ENCODE measurements at places on chromosomes 1 and 21.

GRCh38 chr1:62194651-62195544, at the start of gene L1TD1:
TSS of gene L1TD1 (plus strand) at chr1:62194849. CDS start at chr1:62206629, 11,780 bp downstream.
- DNase-seq, result no peak

GRCh38 chr21:28025111-28025510, 967.6 kb downstream of the LTN1 start:
- no peak for DNase-seq

- DNase-seq, result no peak
Observed at GRCh38 chr1:203058676-203058935, 27.2 kb downstream of the MYOG start.

- no peak for DNase-seq
Observed at GRCh38 chr1:192153276-192153675, 5.0 kb upstream of the RGS18 start.

DNA sequence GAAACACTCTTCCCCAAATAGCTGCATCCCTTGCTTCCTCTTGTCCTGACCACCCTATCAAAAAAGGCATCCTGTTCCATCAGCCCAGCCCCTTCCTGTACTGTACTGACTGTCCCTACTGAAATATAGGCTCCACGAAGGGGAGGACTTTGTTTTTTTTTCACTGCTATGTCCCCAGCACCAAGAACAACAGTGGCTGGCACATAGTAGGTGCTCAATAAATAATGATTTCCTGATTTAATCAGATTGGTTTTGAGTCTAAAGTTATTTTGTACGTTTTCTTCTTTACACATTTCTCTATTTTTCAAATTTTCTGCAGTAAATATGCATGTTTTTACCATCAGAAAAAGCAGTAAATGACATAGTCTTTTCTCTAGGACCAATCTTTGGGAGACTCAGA, 73.9 kb downstream of the CD58 start:
- DNase-seq, result no peak

- no peak for DNase-seq
Observed at GRCh38 chr1:19046972-19047731, 90.7 kb upstream of the IFFO2 start.

- DNase-seq, result no peak
Observed at GRCh38 chr1:229756666-229757065, 130.6 kb downstream of the URB2 start.

DNA sequence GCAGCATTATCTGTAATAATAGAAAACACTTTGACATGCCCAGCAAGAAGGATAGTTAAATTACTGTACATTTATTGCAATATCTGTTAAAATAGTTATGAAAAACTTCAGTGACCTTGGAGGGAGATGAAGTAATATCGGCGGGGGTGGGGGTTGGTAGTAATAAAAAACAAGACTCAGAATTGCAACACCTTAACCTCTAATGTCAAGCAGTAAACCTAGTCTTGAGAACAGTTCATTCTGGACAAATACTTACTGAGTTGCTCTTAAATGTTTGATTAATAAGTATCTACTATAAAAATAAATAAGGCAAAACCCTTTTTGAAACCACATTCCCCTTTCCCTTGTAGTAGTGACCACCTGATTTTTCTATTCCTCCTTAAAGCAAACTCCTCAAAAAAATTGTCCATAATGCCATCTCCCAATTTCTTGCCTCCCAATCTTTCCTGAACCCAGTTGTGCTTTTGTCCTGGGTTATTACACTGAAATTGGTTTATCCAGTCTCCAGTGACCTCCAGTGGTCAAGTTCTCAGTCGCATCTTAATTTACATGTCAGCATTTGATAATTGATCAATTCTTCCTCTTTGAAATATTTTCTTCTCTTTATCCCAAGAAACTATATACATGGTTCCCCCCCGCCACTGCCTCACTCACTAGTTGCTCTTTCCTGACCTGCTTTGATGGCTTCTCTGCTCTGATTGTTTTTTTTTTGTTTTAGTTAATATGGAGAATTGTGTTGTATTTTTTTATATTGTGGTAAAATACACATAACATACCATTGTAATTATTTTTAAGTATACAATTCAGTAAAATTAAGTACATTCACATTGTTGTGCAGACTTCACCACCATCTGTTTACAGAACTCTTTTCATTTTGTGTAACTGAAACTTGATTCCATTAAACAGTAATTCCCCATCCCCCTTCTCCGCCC, 36.8 kb downstream of the RAP1A start:
- no peak for DNase-seq

GRCh38 chr1:202014915-202015661, 4.7 kb downstream of the ELF3 start:
- DNase-seq, result no peak

DNA sequence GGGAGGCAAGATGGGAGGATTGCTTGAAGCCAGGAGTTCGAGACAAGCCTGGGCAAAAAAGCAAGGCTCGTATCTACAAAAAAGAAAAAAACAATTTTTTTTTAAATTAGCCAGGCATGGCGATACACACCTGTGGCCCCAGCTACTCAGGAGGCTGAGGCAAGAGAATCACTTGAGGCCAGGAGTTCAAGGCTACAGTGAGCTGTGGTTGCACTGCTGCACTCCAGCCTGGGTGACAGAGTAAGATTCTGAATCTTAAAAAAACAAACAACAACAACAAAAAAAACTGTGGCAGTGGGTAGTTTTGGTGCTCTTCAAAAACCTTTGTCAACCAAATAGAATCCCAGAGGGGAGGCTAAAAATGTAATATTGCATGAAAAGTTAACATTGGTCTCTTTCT, 734 bp downstream of the PTPN22 start:
- no peak for DNase-seq

DNA sequence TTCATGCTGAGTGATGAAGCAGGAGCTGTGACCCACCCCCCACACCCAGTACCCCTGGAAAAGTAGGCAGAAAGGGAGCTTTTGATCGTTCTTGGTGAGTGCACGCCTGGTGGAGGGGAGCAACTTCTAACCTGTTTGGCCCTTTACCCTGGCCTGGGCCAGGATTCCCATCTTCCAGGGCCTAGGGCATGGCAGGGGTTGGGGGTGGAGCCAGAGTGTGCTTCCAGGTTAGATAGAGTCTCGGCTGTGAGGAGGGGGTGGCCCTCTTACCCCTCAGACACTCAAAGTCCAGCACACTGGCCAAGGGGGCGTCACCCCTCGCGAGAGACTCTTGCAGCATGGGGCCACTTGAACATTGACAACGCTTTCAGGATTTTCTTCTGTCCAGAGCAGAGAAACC, 236.6 kb downstream of the GRIK3 start:
- DNase-seq, result no peak

GRCh38 chr1:37472994-37473393, 1.4 kb upstream of the ZC3H12A start:
- DNase-seq, result no peak

GRCh38 chr1:58652651-58653184, 47.1 kb downstream of the MYSM1 start:
- no peak for DNase-seq

GRCh38 chr1:213728593-213729536, 258.9 kb upstream of the PROX1 start:
- no peak for DNase-seq

- DNase-seq, result no peak
Observed at GRCh38 chr21:40504825-40505224, 342.1 kb downstream of the DSCAM start.

DNA sequence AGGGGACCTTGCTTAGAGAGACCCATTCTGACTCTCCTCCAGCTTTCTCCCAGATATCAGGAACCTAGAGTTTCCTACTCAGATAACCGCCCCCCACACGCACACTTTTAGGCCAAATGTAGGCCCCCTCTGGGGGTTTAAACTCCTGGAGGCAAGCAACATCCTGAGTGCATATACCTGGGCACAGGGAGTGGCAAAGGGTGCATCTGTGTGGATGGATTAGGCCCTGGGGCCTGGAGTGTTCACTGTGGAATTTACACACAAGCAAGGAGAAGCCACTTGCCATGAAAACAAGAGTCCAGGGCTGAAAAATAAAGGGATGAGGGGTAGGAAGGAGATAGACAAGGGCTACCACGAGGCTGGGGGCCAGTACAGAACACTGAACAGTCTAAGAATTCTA, 343.1 kb downstream of the NTNG1 start:
- DNase-seq, result no peak

DNA sequence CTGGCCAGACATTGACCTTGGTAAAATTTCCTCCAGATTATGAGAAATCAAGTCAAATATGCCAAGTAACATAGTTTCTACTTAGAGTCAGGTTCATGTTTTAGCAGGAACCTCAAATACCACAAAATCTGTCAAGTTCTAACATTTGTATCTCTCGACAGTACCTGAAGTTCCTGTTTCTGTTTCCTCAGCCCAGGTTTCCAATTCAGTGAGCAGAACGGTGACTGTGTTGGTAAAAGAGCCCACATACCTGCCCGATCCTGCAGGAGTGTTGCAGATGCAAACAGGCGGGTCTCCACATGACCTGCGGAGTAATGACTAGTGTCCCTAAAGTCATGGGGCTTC, 57.9 kb upstream of the LGALS8 start:
- DNase-seq, result no peak

DNA sequence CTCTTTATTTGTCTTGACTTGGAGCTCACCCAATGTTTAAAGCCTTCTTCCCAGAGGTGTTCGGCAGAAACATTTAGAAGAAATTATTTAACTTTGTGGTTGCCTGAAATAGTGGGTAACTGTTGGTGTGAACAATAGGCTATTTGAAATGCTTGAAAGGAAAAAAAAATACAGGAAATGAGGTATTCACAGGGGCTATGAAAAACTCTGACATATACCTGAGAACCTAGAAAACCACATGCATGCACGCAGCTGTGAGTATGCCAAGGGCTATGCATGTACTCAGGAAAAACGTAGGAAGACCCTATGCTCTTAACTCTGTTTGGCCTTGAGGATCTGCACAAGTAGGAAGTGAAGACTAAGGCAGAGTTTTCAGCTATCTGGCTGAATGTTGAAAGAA, 16.4 kb upstream of the RNF186 start:
- no peak for DNase-seq

GRCh38 chr1:107264007-107264406, 123.2 kb downstream of the NTNG1 start:
- DNase-seq, result no peak

- no peak for DNase-seq
Observed at GRCh38 chr1:246383791-246384190, 123.3 kb downstream of the SMYD3 start.

DNA sequence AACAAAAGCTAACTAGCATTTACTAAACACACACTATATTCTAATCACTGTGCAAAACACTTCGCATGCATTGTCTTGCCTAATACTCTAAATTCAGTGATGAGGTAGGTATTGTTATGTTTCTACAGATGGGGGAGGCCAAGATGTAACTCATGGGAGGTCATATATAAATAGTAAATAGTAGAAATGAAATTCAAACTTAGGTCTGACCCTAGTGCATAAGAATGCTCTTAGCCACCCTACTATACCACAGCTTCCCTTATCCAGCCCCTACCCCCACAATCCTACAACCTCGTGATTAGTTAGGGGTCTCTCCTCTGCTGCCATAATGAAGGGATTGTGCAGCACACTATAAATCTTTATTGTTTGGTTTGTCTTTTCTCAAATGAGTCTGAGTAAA, 3.3 kb downstream of the PFDN2 start:
- no peak for DNase-seq

DNA sequence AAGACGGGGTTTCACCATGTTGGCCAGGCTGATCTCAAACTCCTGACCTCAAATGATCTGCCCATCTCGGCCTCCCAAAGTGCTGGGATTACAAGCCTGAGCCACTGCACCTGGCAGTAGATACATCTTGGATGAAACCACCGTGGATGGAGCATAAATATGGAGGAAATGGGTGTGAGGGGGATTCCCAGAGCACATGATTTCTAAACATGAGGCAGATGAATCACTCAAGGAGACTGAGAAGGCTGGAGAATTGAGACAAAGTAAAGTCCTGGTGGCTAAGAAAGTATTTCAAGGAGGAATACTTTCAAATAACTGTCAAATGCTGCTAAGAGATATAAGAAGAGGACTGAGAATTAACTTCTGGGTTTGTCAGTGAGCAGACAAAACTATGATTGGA, 5.4 kb upstream of the PGBD5 start:
- no peak for DNase-seq

GRCh38 chr1:216020743-216021345, 402.4 kb downstream of the USH2A start:
- no peak for DNase-seq

DNA sequence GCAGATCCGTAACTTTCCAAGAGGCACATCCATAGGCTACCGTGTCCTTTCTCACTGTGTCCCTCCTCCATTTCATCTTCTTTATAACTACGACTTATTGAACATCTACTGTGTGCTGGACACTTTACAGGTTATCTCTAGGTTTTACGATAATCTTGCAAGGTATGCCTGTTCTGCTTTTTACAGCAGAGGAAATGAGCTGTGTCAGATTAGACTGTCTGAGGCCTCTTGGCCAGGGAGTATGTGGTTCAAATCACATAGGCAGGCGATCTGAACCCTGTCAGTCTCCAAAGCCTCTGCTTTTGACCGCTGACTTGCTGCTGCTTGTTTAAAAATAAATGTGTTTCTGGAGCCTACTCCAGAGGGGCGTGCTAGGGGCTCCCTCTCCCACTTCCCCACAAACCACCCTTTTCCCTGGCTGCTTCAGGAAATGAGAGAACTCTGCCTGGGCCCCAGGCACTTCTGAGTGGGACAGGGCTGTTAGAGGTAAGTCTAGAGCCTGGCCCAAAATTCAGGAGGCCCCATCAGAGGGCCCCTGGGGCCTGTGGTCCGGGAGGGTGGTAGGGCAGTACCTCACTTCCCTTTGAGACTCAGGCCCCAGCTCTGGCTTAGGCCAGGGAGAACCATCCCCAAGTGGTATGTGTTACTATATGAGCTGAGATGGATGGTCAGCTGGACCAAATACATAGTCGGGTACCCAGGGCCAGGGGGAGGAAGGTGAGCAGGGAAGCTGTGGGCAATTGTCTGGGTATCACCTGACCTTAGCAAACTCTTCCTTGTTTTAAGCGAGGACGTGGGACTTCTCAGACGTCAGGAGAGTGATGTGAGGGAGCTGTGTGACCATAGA, 4.4 kb downstream of the PSEN2 start:
- no peak for DNase-seq

GRCh38 chr1:175073061-175073460, 5.4 kb downstream of the TNN start:
- DNase-seq, result no peak

GRCh38 chr1:223133306-223133823, 9.7 kb downstream of the TLR5 start:
- DNase-seq, result no peak

- no peak for DNase-seq
Observed at GRCh38 chr1:208449951-208450350, 205.8 kb upstream of the PLXNA2 start.
